ENCODE measurements at places on chromosomes 11 and 22. TPM values are rescaled to one million over a fixed set of nuclear protein-coding genes. Genes with fewer than 3 reads are reported as not detected.

NCAM1 gene
- 50.3 TPM for total RNA-seq

SCGB2A2 gene
- not detected for total RNA-seq

RRP8 gene
- 18.6 TPM for total RNA-seq

MIOX gene
- not detected for total RNA-seq

KCNK4 gene
- total RNA-seq, result not detected

- no peak for DNase-seq
Observed at GRCh38 chr11:15038963-15039362, 34.4 kb upstream of the CALCB start.

- DNase-seq, result no peak
Observed at GRCh38 chr11:68181719-68182451, 31.2 kb downstream of the KMT5B start.

- DNase-seq, result no peak
Observed at GRCh38 chr22:23026777-23027176, 43.5 kb upstream of the GNAZ start.

DNA sequence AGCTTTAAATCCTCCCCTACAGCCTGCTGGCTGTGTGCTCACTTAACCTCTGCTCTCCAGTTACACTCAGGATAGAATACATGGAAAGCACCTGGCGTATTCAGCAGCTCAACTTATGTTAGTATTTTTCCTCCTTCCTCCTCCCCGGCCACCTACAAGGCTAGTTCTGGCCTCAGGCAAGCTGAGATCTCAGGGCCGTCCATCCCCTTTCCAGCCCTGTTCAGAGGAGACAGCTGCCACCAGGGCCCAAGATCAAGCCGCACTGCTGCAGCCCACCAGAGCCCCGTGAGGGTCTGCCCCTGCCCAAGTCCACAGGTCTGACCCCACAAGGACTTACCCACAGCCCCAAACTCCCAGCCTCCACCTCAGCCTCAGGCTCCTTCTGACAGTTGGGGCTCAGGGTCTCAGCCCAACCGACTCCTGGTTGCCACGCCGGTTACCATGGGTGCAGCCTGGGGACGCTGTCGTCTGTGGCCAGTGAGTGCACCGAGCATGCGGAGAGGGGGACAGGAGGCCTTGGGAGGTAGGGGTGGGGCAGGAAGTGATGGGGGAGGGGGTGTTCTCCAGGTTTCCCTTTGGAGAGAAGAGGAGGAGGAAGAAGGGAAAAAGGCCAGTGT, at the start of gene C11orf16:
Gene C11orf16 (minus strand): TSS at position 384 of the 617 bp plus-strand sequence. CDS start 639 bp downstream, outside the sequence.
- no peak for DNase-seq

DNA sequence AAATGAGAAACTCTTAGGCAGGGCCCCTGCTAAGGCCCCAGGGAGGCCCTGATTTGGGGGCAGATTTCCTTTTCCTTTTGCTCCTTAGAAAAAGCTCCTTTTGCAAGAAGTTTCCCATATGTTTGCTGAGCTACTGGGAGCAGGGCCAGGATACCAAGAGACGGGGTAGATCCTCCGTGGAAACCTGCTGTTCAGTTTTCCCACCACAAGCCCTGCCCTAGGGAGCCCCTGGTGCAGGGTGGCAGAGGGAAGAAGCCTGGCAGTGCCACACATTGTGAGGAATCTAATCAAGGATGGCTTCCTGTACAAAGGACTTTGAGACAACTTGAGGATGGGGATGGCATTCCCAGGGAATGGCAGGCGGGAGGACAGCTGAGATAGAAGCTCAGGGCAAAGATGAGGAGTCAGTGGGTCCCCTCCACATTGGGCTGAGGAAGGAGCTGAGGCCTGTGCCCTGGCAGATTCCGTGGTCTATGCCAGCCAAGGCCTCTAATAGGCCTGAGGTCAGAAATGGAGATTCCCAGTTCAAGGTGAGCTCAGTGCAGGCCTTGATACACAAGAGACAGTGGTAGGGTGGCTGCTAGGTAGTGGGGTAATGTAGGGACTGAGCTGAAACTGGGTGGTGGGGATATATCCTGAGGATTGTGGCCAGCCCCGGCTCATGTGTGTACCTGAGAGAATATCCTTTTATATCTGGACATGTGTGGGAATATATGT, 15.0 kb downstream of the TUB start:
- DNase-seq, result no peak

GRCh38 chr22:46572911-46573780, 35.7 kb upstream of the CELSR1 start:
- DNase-seq, result peak; percentile 33

- DNase-seq, result no peak
Observed at GRCh38 chr11:102485095-102485722, 32.6 kb upstream of the TMEM123 start.

DNA sequence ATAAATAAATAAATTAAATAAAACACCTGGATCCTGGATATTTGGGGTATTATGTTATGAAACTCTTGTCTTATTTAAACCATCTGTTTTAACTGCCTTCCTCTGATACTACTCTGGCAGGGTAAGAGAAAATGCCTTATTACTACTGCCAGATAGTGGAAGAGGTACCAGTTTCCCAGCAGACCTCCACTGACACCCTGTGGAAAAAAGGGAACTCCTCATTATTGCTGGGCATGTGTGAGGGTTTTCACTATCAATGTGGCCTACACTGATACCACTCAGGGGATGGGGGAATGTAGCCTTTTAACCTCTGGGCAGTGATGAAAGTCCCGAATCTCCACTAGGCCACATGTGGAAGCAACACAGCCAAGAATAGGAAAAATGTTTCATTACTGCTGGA, 121.0 kb downstream of the LUZP2 start:
- no peak for DNase-seq

- no peak for DNase-seq
Observed at GRCh38 chr11:87722756-87723565, 452.3 kb downstream of the RAB38 start.

DNA sequence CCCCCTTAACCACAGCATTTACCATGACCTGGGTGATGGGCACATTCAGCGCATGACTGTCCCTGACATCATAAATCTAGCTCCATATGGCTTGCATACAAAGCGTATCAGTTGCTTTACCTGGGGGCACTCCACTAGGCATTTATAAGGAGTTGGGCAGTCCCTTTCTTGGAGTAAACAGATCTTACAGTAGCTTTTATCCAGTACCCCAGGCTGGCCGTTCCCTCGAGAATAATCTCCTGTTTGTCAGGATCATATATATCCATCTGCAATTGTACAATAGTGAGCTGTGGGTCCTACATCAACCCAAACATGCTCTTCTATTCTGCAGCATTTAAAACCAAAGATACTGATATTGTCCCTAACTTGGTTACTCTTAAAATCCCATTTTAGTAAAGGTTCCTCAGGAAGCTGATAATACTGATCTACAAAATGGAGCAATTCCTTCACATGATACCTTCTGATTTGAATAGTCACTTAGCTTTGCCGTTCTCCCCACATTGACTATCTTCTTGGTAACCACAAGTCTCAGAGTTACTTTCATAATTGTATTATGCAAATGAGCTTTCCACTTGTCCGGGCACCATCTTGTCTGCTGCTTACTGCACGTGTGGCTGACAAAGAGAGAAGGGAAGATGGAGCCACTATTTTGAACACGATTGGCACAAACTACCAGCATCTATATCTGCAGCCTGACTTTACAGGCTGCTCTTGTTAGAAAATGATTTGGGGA, 205.0 kb downstream of the CWF19L2 start:
- no peak for DNase-seq

- no peak for DNase-seq
Observed at GRCh38 chr11:21888814-21889213, 304.1 kb upstream of the ANO5 start.

- no peak for DNase-seq
Observed at GRCh38 chr11:74682731-74683278, 48.4 kb downstream of the CHRDL2 start.

DNA sequence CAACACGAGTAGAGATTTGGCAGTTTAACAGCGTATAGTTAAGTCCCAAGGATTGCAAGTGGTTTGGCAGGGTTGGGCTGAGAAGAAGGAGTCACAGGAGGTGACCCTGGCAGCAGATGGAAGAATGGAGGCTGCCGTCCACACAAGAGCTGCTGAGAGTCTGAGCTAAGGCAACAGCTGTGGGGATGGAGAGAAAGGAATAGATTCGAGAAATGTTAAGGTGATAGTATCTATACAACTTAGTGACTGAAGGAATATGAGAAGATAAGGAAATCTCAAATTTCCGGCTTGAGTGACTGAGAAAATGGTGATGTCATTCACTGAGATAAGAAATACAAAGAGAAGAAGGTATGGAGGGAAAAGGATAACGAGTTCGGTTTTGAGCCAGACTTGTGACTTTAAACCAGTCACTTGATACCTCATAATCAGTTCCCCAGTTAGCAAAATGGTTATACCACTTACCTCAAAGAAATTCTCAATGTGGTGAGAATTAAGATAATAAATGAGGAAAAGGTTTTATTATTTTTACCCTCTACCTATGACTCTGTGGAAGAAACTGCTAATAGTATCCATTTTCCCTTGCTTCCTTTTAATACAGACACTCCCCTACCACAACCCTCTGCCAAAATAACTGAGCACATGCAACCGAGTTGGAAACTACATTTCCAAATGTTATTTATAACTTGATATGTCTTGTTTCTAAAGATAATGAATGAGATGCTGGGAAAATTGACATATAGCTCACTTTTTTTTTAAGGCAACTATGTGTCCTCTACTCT, 30.7 kb downstream of the FAM168A start:
- no peak for DNase-seq

GRCh38 chr11:47233989-47234668, 14.5 kb downstream of the ACP2 start:
- DNase-seq, result no peak

DNA sequence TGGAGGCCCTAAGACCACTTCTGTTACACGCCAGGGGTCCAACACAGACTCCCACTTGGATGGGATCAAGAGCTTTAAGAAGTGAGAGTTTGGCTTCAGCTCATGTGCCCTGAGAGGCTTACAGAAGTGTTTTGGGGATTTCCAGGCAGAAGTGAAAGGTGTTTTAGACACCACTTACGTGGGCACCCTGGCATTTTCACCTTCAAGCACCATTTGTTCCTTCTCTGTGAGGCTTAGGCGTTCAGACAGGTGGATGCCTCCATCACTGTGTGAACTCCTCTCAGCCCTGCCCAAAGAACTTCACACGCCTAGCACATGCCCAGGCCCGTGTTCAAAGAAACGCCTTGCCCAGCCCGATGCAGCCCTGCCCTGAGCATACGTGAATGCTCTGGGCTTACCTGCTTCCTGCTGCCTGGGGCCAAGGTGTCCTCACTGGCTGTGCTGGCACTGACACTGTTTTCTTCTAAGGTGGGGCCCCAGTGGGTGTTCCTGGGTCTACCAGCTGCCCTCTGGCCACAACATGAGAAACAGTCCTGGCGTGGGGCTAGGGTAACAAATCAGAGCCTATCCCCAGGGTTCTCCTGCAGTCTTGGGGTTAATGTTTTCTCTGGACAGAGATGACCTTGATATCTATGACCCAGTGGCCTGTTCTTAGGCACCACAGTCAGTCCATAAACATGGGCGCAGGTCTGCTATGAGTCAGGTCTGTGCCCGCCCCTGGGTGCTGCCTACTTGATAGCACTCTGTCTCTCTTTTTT, 34.0 kb downstream of the AMPD3 start:
- no peak for DNase-seq

DNA sequence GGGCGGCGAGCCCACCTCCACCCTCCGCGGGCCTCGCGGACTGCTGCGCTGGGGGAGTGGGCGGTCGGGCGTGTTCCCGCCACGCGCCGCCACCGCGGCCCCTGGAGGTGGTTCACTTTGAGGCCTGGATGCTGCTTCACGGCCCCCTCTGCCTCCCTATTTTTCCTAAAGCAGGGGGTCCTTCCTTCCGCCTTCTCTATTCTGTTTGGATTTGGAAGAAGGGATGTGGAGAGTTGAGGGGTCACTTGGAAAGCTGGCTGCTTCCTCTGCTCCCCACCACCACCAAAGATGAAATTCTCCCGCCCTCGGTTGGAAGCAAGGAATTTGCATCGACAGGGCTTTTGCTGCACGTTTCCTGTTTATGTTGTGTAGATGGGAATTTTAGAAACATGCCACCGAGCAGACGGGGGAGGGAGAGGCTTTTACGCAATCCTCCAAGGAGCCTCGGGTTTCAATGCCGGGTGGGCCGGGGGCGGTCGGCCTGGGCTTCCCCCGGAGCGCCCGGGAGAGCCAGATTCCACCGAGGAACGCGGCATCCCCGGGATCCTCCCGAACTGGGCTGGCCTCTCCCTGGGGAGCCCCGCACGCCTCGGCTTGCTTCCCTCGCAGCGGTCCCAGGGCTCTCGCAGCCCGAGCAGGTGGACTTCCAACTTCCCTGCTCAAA, 403 bp upstream of the SBF2 start:
- DNase-seq, result peak; percentile 58

DNA sequence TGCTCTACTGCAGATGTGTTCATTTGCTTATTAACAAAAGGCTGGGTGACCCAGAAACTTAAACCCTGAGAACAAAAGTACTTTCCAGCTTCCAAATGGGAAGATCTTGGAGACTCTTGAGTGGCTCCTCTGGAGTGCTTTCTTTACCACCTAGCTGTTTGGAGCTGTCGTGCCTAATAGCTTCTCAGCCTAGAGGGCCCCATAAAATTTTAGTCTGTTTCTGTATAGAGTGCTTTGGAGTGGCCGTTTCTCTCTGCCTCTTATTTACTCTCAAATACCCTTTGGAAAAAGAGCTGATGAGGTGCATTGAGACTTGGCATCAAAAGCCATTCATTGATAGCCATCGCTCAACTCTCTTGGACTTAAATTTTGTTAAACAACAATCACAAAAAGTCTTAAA, 50.7 kb downstream of the ZNRF3 start:
- no peak for DNase-seq

DNA sequence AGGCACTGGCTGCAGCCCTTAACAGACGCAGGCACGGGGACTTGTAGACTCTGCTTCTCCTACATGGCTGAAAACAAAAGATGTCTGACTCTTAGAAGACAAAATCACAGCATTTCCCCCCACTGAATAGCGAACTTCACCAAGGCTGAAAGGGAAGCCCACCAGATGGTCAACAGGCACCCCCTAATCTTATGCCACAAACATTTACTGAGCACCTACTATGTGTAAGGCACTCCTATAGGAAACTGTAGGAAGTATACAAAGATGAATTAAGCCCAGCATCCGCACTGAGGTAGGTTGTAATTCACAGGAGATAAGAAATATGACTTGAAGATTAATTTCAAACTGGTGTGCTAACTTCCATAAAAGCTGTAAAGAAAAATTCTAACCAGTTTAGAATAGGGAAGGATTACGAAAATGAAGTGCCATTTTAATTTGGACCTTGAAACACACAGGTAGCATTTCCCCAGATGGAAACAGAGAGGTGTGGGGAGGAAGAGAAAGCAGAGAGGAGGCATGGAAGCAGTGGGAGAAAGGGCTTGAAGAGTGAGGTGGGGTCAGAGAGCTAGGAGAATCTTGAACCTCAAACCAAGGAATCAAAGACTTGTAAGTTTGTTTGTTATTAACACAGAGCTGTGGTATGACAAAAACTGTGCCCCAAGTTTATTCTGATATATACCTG, 38.1 kb downstream of the NUMA1 start:
- no peak for DNase-seq
